ENCODE measurements at places on chromosomes 5 and 9. TPM values are rescaled to one million over a fixed set of nuclear protein-coding genes. Genes with fewer than 3 reads are reported as not detected.

Gene SLC22A4
- polyA plus RNA-seq: 1.5 TPM

Gene PCDHB4
- 6.2 TPM for polyA plus RNA-seq

Gene ARL14EPL
- polyA plus RNA-seq: not detected

Gene ELAVL2
- 0.54 TPM for polyA plus RNA-seq

Gene CYLC2
- not detected for polyA plus RNA-seq

Gene PTGS1
- polyA plus RNA-seq: 348 TPM

Gene IL5
- polyA plus RNA-seq: not detected

Gene PCDHAC1
- polyA plus RNA-seq: 0.13 TPM

Gene LCN15
- not detected for polyA plus RNA-seq
